Omental fat pad (tissue), 4 donors: ENCODE measurements at places on chromosomes 1 and 21.

DNA sequence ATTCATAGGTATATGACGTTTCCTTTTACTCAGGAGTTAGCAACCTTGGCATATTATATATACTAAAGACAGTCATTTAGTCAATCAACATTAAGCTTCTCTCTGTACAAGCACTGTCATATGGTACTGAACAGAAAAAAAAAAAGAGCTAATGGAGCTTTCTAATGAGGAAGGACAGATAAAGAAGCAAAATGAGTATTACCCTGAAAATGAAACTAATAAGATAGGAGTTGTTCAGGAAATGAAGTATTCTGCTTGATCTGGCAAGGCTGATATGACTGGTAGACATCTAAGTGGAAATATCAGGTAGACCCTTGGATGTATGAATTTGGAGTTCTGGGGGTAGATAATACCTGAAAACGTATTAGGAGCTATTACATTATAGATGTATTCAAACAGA, 4.3 kb upstream of the IKBKE start:
- no peak for DNase-seq

- DNase-seq, result no peak
Measured at GRCh38 chr1:47991673-47992072, 5.5 kb downstream of the TRABD2B start.

DNA sequence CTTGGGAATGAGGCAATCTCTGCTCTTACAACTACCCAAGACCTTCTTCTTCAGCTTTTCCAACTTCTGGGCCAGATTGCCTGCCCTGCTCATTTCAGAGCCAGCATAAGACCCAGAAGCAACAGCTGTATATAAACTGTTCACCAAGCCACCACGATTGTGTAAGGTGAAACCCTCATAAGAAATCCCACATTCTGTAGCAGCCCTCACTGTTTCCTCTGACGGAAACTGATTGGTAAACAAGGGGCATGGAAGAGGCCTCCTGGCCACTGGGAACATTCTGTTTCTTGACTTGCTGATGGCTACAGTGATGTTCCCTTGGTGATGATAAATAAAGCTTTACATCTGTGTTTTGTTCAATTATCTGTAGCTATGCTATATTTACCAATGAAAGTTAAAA, 39.7 kb upstream of the EXO1 start:
- DNase-seq, result no peak

DNA sequence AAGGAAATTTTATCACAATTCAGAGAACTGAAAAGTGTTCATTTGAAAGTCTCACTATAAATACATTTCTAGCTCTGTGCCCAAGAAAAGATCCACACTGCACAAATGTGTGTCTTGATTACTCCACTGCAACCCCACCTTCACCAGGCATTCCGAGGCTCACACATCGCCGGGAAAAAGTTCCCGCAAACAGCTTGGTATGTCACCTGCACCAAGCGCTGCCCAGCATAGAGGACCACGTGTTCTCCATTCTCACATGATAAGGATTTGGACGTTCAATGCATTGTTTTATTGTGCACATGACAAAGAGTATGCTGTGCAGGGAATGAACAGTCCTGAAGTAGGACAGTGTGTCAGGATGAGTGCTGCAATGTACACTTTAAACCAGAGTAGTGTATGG, 70.1 kb downstream of the ERG start:
- DNase-seq, result no peak

DNA sequence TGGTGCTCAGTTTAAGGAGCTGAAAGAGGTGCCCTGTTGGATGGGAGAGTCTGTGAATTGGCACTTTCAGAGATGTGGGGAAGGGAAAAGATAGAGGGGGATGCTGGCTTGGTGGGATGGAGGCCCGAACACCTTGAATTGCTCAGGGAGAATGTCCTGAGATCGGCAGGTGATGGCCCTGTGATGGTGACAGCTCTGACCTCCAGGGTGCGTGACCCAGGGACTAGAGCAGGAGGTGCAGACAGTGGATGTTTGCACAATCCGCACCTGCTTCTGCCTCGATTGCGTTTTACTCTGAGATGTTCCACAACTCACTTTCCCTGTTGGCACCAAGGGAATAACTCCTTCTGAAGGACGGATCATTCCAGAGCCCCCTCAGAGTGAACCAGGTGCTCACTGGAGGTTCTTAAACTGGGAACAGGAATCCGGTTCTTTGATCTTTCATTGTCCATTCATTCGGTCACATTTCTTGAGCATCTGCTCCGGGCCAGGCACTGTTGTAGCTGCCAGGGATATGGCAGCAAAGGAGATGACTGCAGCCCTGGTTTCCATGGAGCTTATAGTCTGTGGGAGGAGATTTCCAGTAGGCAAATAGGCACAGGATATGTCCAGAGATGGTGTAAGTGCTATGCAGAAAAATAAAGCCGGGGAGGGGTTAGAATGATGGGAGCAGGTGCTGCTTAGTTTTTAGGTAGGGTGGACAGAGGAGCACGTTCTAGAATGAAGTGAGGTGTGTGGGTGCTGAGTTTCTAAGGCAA, 226.6 kb upstream of the TMEM51 start:
- DNase-seq, result no peak

DNA sequence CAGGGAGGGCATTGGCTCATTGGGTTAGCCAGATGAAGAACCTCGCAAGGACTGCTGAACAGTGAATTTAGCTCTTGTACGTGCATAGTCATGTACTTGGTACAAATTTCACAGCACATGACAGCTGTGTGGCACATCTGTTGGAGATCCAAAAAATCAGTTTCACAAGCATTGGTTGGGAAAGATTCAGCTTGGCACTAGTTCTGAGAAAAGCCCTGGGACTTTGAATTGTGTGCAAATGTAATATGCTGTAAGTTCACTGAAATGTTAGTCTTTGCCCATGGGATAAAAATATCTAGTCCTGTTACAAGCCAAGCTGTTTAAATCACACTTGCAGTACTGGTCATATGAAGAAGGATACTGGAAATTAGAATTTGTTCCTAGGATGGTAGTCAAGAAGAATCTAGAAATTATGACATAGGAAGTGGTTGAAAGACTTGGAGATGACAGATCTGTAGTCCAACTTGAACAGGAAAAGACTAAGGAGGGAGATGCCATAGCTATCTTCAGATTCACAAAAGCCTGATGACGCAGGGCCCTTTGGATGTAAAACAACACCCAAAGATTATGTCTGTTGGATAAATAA, 19.2 kb downstream of the LAMC2 start:
- no peak for DNase-seq

GRCh38 chr1:180609643-180610555, 21.9 kb upstream of the XPR1 start:
- DNase-seq, result no peak

DNA sequence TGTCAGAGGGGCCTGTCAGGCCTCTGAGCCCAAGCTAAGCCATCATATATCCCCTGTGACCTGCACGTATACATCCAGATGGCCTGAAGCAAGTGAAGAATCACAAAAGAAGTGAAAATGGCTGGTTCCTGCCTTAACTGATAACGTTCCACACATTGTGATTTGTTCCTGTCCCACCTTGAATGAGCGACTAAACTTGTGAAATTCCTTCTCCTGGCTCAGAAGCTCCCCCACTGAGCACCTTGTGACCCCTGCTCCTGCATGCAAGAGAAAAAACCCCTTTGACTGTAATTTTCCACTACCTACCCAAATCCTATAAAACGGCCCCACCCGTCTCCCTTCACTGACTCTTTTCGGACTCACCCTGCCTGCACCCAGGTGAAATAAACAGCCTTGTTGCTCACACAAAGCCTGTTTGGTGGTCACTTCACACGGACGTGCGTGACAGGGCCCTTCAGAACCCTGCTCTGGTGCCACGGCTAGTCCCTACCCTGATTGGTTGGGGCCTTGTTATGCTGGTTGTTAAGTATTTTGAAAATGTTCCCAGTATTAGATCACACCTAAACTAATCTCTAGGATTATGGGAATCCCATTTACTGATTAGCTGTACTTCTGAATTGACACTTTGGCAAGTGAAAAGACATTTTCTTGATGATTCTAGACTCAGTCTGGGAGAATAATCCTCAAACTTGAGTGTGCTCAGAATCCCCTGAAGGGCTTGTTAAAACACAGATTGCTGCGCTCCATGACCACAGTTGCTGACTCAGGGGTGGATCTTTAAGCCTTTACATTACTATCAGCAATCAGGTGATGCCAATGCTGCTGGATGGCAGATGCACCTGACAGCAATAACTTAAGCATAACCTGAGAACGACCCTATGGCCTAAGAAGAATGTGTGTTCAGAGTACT, 28.8 kb upstream of the SPATA6 start:
- DNase-seq, result no peak

GRCh38 chr21:24716281-24716918, 890.9 kb downstream of the MRPL39 start:
- no peak for DNase-seq

- DNase-seq, result no peak
Measured at GRCh38 chr1:163381487-163382184, 59.9 kb downstream of the NUF2 start.

DNA sequence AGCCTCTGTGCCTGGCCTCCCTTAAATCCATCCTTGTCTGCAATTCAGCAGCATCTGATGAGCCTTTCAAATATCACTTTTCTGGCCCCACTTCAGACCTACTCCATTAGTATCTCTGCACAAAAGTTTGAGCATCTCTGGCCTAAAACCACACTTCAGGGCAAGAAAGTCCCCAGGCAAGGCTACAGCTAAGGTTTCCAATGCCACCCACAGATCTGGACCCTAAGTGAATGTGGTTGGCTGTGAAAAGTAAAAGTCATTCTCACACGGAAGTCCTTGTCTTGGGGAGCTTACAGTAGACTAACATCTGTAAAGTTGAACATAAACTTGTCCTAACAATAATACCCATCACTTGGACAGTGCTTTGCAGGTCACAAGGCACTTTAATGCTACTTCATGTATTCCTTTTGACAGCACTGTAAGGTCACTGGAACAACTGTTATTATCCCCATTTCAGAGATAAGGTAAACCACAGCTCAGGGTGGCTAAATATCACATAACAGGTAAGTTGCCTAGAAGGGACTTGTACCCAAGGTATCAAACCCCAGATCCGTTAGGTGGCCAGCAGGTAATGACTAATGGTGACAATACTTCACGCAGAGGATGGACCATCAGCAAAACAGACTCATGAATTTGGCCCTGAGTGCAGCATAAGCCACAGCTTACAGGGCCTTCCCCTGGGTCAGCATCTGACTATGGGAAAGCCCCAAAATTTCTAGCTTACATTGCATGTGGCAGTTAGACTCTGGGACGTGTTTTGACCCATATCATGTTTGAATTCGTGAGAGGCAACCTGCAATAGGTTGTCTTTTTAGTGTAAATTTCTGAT, 356.0 kb downstream of the HHAT start:
- DNase-seq, result no peak

GRCh38 chr1:54803761-54804470, 2.8 kb upstream of the TTC22 start:
- DNase-seq, result no peak

GRCh38 chr1:3907621-3908165, 7.6 kb upstream of the C1orf174 start:
- no peak for DNase-seq

DNA sequence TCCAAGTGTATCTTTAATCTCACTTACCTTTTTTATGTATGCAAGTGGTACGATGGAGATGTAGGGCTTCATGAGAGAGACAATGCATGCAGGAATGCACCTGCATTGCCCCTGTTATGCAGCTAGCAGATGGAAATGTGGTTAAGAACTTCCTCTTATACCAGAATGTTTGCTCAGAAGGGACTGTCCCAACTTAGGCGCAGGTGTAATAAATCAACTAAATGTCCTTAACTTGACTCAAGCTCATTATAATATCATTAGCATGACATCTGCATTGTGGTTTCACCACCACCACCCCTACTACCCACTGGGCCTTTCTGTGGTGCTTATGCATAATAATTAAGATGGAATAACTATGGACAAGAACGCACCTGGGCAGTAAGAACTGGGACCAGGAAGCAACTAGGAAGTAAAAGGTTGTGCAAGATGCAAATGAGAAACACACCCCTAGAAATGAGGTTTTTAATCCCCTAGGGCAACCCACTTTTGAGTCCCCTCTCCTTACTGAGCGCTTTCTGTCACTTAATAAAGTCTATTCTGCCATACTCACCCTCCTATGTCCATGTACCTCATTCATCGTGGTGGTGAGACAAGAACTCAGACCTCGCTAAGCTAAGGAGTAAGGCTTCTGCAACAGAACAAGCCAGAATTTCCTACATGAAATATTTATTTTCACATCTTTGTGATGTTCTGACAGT, 1103.3 kb upstream of the B3GALT2 start:
- DNase-seq, result no peak

GRCh38 chr1:59070610-59071009, 226.3 kb upstream of the FGGY start:
- DNase-seq, result no peak

- DNase-seq, result no peak
Measured at GRCh38 chr1:153353226-153353947, 4.3 kb upstream of the S100A9 start.

DNA sequence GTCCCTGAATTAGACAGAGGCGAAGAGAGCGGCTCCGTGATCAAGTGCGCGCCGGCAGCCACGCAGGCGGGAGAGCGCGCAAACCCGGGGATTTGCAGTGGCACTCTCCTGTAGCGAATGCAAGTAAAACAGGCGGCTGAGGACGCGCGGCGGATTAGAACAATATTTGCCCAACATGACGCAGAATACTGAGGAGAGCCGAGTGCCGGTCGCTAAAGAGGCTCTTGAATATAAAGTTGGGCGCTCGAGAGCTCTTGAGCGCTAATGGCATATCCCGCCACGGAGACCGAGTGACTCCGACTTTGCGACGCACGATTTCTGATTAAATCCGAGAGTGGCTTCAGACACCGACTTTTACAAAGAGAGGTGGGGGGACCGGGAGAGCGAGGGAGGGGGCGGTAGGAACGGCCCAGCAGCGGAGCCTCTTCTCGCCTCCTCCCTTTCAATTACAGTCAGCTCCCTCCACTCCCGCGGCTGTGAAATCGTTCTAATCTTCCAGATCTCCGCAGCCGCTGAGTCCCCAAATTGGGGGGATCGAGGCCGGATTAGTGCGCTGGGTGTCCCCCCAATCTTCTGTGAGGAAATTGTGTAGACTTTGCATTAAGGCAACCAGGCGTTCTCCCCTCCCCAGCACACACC, 2.3 kb downstream of the PAX7 start:
- DNase-seq, result no peak

DNA sequence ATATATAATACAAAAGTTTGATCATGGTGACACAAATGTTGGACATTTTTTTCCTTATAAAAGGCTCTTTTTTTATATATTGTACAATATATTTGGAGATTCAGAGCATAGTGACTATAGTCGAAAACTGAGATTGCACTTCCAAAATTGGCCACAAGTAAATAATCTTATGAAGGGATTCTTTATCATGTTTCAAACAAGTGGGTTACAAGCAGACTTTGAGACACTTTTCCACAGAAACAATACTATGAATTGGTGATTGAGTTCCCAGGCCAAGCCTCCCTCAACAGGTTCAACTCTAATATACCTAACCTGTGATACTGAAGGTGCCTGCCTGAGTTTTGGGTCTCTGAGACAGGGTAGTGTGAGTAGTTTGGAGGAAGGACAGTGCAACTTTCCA, 13.8 kb downstream of the LEPR start:
- no peak for DNase-seq

GRCh38 chr1:47663286-47663685, 225.4 kb downstream of the FOXD2 start:
- DNase-seq, result no peak
